ENCODE measurements at places on chromosomes 11 and 22. TPM values are rescaled to one million over a fixed set of nuclear protein-coding genes. Genes with fewer than 3 reads are reported as not detected.

DNA sequence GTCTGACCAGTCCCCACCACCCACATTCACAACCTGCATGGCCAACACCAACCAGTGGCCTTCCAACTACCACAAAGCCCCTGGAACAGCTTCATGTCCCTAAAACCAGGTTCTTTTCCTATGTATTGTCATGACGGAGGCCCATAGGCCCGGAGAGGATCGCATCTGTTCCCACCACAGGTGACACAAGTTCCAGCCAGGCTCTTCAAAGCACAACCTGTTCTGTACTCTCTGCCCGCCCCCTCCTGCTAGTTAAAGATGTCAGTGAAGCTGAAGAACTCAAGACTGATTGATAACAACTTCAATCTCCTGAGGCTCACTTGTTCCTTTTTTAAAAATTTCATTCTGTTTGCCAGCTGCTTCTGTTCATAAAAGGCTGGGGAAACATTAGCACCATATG is 121.1 kb upstream of the GUCY1A2 start:
- DNase-seq: no peak

- DNase-seq: no peak
Observed at GRCh38 chr11:64333556-64333955, 6.4 kb upstream of the CCDC88B start.

Gene NXPE1
- not detected for polyA plus RNA-seq

DNA sequence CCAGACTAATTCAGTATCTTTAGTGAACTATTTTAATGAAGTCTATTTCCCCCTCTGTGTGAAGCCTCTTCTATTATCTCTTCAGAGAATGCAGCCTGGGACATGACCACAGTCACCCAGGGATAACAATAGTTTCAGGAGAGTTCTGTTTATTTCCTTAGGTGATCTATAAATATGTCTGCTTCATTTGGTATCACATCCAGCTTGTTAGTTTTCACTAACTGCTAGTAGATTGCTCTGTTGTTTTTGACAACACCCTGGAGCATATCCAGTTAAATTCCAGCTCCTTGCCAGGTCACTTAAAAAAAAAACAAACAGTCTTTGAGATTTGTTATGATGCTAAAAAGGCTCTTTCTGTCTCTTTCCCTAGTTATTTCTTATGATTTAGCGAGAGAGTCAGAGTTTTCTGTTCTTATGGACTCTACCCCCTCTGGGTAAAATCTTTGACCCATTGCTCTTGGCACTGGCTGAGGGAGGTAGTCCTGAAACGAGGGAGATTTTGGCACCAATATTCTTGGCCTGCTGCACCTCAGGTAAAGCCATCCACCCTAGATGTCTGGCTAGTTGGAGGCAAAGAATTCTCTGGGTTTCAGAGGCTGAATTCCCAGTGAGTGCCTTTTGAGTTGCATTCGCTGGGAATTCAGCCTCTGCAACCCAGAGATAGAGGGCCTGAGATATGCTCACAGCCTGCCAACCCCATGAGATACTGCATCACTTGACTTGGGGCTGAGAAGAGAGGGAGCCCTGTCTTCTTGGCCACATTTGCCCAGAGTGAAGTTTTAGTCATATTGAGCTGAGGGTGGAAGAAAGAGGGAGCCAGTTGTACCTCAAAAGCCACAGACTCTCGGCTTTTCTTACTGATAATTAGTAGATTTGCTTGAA is 159.1 kb downstream of the PGR start:
- no peak for DNase-seq

Gene GGTLC2
- not detected for polyA plus RNA-seq

- no peak for DNase-seq
Observed at GRCh38 chr22:40203572-40203971, 25.8 kb downstream of the TNRC6B start.

GRCh38 chr11:93958991-93959390 is 62.2 kb upstream of the HEPHL1 start:
- no peak for DNase-seq

DNA sequence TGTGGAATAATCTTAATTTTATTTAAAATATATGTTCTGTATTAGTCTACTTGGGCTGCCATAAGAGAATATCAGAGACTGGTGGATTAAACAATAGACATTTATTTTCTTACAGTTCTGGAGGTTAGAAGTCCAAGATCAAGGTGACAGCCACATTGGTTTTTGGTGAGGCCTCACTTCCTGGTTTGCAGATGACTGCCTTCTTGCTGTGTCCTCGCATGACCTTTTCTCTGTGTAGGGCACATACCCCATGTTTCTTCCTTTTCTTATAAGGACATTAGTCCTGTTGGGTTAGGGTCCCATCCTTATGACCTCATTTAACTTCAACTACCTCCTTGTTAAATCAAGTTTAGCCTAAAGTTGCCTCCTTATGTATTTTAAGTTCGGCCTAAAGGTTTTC is 202.7 kb upstream of the MPPED2 start:
- no peak for DNase-seq

- no peak for DNase-seq
Observed at GRCh38 chr22:25013607-25014006, 61.1 kb downstream of the KIAA1671 start.

- no peak for DNase-seq
Observed at GRCh38 chr11:124233376-124233775, 7.5 kb upstream of the OR8G1 start.

GRCh38 chr22:49489821-49490220 is 337.9 kb downstream of the BRD1 start:
- DNase-seq: no peak

Gene CCDC116
- polyA plus RNA-seq: 0.16 TPM

- DNase-seq: no peak
Observed at GRCh38 chr11:116710001-116710674, 62.6 kb downstream of the BUD13 start.

Gene WNT7B
- polyA plus RNA-seq: 0.56 TPM

GRCh38 chr22:23825246-23825905 is 13.4 kb downstream of the DERL3 start:
- no peak for DNase-seq

DNA sequence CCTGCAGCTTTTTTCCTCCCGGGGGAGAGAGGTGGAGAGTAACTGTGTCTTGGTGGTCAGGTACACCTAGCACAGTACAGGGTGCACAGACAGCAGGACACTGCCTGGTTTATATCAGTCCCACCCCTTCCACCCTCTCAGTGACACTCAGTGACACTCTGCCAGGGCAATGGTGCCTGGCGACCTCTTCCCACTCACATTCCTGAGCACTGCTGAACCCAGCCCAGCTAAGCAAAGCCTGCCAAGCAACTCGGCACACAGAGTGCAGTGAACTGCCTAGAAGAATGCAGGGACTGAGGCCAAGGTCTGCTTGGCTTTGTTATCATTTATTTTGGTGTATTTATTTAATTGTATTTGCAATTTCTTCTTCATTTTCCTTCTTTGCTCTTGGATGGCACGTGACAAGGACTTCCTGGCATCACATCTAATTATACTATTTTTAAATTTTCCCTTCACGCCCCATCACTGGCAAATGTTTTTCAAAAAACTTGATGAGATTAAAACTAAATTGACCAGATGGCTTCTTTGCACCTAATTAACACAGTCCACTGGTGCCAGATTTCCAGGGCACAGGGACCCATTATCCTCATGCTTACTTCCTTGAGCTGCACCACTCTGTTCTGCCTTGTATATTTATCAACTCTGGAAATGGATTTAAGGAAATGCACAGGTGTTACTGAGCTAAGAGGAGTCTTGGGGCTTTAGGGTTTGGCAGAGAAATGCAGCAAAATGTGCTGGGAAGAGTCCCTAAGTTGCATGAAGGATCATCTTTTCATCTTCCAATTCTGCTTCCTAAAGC is 205.6 kb downstream of the ADAMTS15 start:
- DNase-seq: no peak

GRCh38 chr11:1780700-1781592 is 17.2 kb upstream of the CTSD start:
- no peak for DNase-seq

Gene IL18
- 0.46 TPM for polyA plus RNA-seq

GRCh38 chr22:44281768-44282637 is 30.7 kb downstream of the SHISAL1 start:
- no peak for DNase-seq

Gene RIN1
- polyA plus RNA-seq: 9.0 TPM

GRCh38 chr11:115269191-115269950 is 234.8 kb downstream of the CADM1 start:
- DNase-seq: no peak

GRCh38 chr11:45525393-45525792 is 140.0 kb downstream of the CHST1 start:
- DNase-seq: no peak
